Spinal cord (tissue), 10 donors: ENCODE measurements at places on chromosomes 1 and 21.

DNA sequence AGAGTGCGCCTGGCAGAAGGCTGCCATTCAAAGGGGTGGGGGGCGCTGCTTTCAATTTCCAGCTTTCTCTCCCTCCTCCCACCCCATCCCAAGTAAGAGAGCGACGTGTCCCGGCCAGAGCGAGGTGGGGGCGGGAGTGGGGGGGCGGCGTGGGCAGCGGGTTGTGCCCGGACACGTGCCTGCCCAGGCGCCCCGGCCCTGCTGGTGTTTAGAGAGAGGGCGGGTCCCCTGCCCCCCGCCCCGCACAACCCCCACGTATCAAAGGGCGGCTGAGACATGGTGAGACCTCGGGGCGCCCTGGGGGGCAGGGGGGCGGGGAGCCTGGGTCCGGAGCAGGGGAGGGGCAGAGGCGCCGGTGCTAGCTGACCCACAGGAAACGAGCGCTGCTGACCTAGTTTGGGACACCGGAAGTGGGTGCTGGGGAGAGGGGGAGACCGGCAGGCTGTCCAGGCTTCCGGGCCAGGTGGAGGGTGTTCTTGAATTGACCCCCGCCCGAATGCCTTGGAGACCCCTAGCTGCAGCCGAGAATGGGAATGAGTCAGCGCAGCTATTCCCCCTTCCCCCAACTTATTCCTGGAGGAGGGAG, 1.3 kb downstream of the ZBTB7B start:
- H3K27me3 ChIP-seq, result peaks cover 4% of the 10 kb centered on the region
- H3K4me3 ChIP-seq, result peak overlapping the region; percentile 68
- peak overlapping the region; percentile 85 for H3K27ac ChIP-seq

- H3K4me3 ChIP-seq, result no peak overlapping the region
- H3K27ac ChIP-seq, result no peak overlapping the region
- DNase-seq, result no peak
- H3K36me3 ChIP-seq, result peaks cover 37% of the 10 kb centered on the region
- H3K4me1 ChIP-seq, result no peaks in the 10 kb centered on the region
These were observed 153.8 kb upstream of the HMGB4 start for GRCh38 chr1:33709783-33710718.

DNA sequence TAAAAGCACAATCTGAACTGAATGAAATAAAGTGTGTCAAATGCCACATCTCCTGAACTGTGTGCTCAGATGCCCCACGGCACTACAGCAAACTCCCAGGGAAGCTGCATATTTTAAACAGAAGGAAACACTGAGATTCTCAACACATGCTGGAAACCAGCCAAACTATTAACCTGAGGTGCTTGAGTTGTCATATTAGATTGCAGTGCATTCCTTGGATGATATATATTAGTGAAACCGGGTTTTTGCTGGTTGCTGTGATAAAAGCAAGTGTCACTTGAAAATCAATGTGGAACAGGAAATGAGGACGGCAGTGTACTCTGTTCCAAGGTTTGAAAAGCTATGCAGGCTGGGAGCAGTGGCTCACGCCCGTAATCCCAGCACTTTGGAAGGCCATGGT, 8.7 kb downstream of the SYNJ1 start:
- peak; percentile 45 for DNase-seq
- H3K4me1 ChIP-seq, result no peaks in the 10 kb centered on the region
- H3K27ac ChIP-seq, result no peak overlapping the region
- H3K4me3 ChIP-seq, result no peak overlapping the region
- peaks cover 16% of the 10 kb centered on the region for H3K36me3 ChIP-seq
- H3K27me3 ChIP-seq, result no peaks in the 10 kb centered on the region

DNA sequence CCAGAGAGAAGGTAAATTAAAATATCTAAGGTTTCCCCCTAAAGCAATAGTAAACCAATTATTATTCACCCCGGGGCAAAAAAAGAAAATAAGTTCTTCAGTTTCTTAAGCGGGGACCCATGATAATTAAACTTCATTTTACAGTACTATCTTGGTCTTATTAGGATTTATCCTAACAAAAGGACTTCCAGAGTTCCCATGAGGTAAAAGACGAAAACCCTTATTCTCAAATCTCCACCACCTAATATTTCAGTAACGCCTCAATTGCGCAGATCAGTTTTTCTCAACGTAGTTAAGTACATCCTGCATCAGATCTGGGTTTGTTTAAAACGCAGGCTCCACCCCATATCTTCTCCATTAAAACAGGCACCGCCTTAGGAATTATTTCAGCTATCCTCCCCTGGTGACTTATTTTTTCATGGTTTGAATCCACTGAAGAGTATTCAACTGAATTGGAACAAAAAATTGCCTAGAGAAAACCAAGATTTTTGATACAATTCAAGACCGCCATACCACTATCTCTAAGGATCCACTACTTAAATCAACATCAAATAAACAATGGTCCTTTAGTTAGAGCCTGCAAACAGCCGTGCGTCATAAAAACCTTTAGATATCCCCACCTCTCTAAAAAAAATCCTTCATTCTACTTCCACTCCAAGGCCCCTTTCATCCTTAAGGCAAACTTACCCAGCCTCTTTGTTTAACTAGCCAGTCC, 1.7 kb downstream of the MCL1 start:
- no peak for DNase-seq
- peak overlapping the region; percentile 93 for H3K4me3 ChIP-seq
- H3K27me3 ChIP-seq, result no peaks in the 10 kb centered on the region
- peak overlapping the region; percentile 99 for H3K27ac ChIP-seq
